CD4-positive, alpha-beta T cell treated with Interleukin-4 for 1 hour (primary cell): ENCODE measurements at places on chromosomes 6 and 20.

- DNase-seq, result no peak
These were observed 4.5 kb downstream of the CCDC170 start for GRCh38 chr6:151498327-151498726.

DNA sequence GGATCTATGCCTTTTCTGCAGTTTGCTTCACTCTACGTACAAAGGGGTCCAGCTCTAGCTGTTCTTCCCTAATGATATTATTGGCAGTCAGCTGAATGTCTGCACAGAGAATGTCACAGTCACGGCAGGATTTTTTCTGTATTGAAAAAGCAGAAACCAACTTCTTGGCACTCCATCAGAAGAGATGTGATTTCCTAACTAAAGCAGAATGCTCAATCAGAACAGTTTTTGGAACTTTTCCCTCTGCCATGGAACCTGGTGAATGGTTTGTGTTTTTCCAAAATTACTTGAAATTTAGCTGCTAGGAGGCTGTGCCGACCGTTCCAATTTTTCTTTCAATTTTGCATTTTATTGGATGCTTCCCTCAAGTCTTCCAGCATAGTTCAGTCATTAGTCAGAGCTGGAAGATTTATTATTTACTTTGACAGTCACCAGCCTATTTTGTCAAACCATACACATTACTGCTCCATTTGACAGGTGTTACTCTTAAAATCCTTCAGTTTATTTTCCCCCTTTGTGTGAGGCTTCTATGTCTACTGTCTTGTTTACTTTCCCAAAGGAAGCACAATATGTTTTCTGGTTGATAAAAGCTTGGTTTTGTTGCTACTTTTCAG is 259.6 kb upstream of the EPHA7 start:
- DNase-seq, result no peak

- no peak for DNase-seq
These were observed 34.9 kb upstream of the DST start for GRCh38 chr6:56677559-56677958.

- DNase-seq, result peak; percentile 27
These were observed 48.0 kb downstream of the OR2B2 start for GRCh38 chr6:27863962-27864905.

GRCh38 chr6:113338644-113339043 is 518.5 kb upstream of the MARCKS start:
- no peak for DNase-seq

DNA sequence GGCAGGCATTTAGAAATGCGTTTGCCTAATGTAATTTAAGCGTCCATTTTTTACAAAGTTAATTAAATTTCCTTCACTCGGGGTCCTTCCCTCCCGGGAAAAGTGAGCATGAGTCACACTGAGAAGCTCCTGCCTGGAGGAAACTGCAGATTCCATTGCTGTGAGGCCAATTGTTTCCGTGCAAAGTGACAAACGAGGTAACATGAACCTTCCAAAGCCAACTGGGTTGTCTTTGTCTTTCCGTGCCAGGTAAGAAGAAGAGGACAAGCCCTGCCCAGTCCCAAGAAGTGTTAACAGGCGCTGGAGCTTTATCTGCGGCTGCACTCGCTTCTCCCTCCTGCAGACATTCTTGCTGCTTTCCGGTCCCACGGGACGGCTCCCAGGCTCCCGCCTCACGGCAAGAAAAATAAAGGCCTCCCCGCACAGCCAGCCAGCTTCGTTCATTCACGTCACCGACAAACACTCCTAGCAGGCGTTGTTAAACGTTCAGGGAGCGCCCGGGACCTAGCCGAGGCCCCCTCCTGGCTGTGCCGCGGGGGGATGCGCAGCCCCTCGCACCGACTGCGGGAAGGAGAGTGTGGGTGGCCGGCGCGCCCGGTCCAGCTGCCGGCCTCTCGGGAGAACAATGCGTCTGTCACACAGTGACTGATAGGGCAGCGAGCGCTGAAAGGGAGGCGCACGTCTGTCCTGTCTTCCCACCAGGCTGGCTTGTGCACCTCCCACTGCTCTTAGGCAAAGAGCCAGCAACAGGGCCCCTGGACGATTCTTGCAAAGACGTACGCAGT is 61.5 kb upstream of the HDDC2 start:
- no peak for DNase-seq

- DNase-seq, result no peak
These were observed 1.7 kb upstream of the KIF25 start for GRCh38 chr6:167995731-167996151.

DNA sequence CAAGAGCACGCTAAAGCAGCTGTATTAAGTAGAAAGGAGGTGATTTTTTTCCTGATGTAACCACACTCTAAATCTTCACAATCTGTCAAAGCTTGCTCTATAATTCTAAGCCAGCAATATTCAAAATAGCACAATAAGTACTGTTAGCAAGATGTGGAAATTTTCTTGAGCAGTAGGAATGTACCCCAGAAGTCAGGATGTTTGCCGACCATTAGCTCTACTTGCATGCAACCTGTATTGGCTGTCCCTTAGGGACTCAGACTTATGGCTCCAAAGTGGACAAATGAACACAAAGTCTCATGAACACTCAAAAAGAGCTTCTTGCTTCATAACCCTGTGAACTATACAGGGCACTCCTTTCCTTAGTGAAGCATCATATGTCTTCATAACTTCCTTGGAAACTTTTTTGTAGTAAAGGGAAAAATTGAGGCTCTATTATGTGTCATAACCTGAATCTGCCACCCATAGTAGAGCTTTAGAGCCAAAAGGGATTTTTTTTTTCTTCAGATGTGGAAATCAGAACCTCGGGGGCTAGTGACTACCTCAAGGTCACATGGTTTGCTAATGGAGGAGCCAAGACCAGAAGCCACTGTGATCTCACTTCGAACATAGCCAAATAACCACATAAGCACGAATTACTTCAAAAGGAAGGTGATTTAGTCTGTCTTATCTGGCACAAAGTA is 54.5 kb downstream of the ADGRG6 start:
- no peak for DNase-seq

- no peak for DNase-seq
These were observed 20.9 kb downstream of the ARID1B start for GRCh38 chr6:156797901-156798735.

GRCh38 chr6:159151266-159151855 is 17.8 kb upstream of the FNDC1 start:
- DNase-seq, result peak; percentile 59

GRCh38 chr6:125596020-125596419 is 153.4 kb upstream of the HEY2 start:
- DNase-seq, result no peak
